Central memory CD4-positive, alpha-beta T cell (primary cell): ENCODE measurements at places on chromosomes 2 and 18.
A peak's percentile ranks its signal among the peaks of the same experiment; 100 is the strongest.

DNA sequence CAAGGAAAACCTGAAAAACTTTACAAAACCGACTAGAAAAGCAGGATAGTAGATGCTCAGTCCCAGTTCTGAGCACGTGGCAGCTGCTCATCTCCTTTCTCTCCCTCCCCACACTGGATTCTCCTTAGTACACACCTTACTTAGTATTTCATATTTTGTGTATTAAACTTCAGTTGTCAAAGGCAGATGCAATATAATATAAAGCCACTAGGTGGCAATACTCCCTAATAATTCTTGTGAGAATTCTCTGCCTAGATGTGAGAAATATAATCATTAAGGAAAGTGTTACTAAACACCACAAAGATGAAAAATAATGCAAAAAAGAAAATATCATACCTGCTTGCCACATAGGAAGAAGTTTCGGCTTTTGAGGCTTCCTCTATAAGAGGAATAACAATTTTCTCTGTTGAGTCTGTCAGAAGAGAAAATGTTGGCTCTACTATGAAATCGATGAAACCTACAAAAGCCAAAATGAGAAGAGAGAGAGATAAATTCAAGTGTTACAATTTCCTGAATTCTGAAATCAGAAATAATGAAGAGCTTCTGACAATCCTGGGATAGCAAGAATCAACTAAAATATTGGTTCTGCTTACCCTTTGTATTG is 200.6 kb downstream of the PPP1R1C start:
- peak; percentile 5 for DNase-seq

- no peak for DNase-seq
Observed at GRCh38 chr2:33488715-33489540, 12.5 kb downstream of the RASGRP3 start.

GRCh38 chr2:131077966-131078365 is 15.3 kb downstream of the FAM168B start:
- no peak for DNase-seq

GRCh38 chr2:220143336-220143735 is 515.9 kb downstream of the SLC4A3 start:
- DNase-seq: no peak

GRCh38 chr18:12432881-12433280 is 25.2 kb downstream of the PRELID3A start:
- no peak for DNase-seq

DNA sequence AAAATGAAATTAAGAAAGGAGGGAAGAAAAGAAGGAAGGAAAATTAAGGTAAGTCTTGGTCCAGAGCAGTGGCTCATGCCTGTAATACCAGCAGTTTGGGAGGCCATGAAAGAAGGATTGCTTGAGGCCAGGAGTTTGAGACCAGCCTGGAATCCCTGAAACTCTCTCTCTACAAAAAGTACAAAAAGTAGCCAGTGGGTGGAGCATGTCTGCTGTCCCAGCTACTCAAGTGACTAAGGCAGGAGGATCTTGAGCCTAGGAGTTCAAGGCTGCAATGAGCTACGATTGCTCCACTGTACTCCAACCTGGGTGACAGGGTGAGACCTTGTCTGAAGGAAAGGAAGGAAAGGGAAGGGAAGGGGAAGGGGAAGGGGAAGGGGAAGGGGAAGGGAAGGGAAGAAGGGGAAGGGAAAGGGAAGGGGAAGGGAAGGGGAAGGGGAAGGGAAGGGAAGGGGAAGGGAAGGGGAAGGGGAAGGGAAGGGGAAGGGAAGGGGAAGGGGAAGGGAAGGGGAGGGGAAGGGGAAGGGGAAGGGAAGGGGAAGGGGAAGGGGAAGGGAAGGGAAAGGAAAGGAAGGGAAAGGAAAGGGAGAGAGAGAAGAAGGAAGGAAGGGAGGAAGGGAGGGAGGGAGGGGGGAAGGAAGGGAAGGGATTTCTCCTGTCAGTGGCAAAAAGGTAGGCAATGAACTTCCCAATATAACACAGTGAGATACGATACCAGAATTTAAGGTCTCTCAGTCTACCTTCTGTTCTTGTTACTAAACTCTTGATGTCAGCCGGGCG is 412.8 kb downstream of the CMPK2 start:
- DNase-seq: no peak

- no peak for DNase-seq
Observed at GRCh38 chr2:219116776-219117646, 43.6 kb downstream of the NHEJ1 start.

DNA sequence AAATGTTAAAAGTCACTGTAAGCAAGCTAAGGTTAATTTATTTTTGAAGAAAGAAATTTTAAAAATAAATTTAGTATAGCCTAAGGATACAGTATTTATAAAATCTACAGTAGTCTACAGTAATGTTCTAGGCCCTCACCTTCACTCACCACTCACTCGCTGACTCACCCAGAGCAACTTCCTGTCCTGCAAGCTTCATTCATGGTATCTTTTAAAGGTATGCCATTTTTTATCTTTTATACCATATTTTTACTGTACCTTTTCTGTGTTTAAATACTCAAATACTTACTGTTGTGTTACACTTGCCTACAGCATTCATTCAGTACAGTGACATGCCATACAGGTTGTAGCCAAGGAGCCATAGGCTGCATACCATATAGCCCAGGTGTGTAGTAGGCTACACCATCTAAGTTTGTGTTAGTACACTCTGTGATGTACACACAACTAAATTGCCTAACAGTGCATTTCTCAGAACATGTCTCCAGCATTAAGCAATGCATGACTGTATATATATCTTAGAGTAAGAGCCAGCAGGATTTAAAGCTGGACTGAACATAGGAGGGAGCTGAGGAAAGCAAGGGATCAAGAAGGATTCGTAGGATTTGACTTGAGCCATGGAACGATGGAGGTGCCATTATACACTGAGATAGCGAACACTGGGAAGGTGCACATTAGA is 83.1 kb upstream of the KLF7 start:
- DNase-seq: no peak

- no peak for DNase-seq
Observed at GRCh38 chr18:13324880-13325279, 106.3 kb downstream of the LDLRAD4 start.

DNA sequence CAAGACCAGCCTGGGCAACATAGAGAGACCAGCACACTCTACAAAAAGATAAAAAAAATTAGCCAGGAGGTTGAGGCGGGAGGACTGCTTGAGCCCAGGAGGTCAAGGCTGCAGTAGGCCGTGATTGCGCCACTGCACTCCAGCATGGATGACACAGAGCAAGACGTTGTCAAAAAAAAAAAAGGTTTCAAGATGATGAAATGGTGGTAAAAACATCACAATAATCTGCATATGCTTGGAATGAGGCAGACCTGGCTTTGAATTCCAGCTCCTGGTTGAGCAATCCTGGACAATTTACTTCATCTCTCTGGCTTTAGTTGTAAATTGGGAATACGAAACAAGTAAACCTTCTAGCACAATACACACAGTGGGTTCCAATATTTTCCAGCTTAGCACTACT is 24.1 kb downstream of the USP40 start:
- DNase-seq: no peak

DNA sequence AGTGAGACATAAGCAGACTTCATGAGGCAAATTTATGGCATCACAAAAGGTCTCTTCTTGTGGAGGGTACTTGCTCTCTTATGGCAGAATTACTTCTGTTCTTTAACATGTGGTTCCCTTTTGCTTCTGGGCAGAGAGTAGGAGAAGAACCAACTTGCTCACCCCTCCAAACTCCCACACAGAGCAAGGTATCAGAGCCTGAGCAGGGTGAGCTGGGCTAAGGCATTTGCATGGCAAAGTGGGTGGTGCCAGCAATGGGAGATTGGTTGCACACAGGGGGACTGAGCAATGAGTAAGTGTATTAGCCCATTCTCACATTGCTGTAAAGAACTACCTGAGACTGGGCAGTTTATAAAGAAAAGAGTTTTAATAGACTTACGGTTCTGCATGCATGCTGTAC is 64.2 kb upstream of the ITGB6 start:
- DNase-seq: no peak

DNA sequence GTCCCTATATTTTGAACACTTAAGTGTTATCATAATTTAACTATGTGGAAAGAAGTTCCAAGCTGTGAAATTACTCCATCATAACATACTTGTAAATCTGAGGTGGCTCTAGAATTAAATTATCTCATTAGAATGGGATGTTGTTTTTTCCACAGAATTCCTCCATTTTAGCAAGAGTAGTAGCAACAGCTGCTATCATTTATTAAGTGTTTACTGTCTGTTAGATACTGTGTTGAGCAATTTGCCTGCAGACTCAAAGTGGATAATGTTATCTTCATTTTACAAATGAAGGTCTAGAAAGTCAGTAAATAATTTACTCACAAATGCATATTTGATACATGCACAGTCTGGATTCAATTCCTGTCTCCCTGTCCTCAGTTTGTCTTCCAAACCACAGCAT is 504.8 kb upstream of the NRP2 start:
- no peak for DNase-seq

GRCh38 chr18:6976935-6977334 is 140.7 kb downstream of the LAMA1 start:
- no peak for DNase-seq

DNA sequence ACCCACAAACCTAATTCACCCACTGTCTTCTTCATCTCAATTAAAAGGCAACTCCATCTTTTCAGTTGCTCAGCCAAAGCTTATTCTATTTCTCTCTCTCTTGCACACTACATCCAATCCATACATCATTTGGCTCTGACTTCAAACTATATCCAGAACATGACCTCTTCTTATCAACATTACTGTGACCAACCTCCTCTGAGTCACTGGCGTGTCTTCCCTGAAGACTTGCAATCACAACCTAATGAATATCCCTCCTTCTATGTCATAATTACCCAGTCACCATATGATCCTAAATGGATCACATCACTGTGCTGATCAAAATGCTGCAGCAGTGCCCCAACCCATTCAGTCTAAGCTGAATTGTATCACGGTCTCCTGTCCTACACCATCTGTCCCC is 22.6 kb upstream of the SULT1C3 start:
- DNase-seq: no peak

GRCh38 chr2:108449410-108450130 is 564 bp downstream of the GCC2 start:
- peak; percentile 45 for DNase-seq

DNA sequence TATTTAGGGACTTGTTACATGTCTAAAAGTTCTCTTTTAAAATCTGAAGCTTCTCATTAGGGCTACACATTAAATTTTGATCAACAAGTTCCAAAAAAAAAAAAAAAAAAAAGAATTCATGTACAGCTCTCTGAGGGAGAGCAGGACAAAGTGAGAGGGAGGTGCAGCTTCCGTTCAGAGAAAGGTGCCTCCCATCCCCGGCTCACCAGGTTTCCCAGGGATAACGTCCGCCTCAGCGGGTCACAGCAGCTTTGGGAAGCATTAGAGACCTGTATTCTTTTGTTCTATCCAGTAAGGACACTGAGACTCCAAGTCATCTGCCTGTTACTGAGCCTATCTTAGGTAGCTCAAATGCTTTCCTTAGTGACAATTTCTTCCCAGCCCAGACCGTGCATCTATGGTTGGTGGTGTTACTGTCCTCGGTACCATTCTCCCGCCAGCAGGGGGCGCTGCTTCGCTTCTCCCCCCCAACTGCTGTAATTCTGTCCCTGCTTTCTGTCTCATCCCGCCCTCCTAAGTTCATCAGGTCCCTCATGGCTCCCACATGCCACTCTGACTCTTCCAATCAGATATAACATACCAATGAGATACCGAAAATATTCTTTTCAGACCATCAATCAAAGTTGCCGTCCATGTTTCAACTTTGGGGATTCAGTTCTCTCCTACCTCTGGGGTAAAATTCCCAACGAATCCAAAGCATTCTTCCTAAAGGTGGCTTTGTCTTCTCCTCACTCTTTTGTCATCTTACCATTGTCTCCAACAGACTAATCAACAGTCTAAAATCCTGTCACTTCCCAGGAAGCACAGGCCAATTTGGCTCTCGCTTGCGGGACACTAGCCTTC is 466.5 kb downstream of the METTL4 start:
- DNase-seq: peak; percentile 5

- DNase-seq: no peak
Observed at GRCh38 chr2:6959751-6960150, 42.5 kb downstream of the RNF144A start.

DNA sequence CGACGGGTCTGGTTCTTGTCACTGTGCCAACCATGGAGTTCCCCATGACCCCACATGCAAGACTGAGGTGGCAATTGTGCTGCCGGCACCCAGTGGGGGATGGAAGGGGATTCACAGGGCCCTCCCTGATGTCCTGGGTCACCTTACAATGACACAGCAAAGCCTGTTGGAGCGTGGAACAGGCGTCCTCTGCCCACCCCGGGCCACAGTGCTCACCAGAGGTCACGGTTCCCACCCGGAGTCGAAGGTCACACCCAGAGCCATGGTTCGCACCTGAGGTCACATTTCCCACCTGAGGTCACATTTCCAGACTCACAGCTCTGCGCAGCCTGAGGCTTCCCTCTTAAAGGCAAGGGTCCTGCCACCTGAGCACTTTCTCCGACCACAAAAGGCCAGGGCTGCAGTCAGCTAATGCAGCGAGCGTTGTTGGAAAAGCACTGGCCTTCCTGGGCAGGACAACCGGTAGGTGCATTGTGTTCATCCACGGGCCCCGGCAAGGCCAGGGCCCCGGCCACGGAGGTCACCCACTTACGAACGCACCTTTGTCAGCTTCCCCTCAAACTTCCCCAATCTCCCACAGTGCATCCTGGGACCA is 24.0 kb downstream of the KIF1A start:
- DNase-seq: no peak

DNA sequence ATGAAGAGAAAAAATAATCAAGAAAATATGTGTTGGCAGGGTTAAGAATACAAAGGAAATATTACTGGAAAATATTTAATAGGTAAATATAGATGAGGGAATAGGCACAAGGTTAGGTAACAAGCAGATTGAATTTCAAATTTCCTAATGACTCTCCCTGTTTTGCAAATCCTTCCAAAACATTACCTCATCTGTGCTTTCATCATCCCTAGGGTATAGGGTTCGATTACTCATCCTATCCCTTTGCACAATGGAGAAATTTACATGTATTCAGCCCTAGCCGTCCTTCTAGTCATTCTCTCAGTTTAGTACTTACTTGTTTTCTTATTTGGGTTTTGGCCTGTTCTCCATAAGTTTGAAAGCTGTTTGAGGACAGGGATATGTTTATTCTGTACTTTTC is 864.6 kb upstream of the FSHR start:
- no peak for DNase-seq
